ENCODE measurements at places on chromosomes 2 and 18.

DNA sequence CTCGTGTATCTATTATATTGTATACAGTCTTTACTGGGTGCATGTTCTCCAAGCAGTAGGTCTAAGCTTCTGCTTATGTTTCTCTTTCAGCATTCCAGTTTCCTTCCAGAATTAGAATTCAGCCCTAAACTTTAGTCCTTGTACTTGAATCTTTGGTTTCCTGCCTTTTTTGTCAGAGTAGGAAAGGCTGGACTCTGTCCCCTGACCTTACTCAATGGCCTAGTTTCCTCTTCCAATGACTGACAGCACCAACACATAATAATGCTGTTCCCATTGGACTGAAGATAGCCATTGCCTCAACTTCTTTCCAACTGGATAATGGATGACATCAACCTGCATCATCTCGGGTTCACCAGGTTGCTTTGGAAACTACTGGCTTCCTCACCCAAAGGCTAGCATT lies 217.0 kb downstream of the FIGN start:
- DNase-seq, result no peak

DNA sequence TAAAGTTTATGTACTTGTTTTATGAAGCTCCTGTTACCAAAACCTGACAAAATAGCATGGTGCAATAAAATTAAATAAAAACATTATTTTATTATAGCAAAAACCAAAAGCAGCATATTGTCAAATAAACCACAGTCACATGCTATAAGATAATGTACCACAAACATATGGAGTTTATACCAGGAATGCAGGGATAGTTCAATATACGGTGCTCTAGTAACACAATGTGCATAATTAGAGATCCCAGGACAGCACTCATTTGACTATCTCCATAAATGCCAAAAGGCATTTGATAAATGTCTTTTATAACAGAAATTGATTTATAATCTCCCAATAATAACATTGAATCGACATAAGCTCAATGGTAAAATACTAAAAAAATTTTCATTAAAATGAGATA lies 402.0 kb downstream of the RND3 start:
- DNase-seq, result no peak

DNA sequence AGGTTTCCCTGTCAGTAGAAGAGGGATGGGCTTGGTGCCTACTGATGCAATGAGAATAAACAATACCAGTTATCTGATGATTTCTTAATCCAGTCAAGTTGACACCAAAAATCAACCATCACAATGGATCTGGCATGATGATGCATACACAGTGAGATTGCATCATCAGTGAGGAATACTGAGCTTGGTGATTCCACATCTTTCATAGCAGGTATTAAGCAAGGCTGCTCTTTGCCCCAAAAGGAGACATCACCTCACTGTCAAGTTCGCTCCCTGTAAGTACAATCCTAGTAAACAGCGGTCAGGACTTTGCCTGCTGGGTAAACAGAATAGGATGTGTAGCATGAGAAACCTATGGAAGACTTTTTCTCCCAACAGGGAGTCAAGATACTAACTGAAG lies 282.7 kb upstream of the CDH2 start:
- no peak for DNase-seq

DNA sequence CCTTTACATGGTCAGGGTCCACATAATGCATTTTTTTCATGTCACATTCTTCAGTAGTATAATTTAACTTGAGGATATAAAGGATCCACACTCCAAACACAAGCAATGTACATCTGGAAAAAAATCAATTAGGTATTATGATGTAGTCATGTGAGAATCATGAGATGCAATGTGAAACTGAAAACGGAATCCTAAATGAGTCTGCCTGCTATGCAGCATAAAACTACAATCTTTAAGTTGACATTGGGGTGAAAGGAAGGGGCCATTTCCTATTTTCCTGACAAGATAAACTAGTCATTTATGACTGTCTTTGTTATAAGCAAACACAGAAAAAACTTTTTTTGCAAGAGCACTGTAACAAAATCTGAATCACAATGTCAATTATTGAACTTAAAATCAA lies 27.6 kb downstream of the ST3GAL5 start:
- DNase-seq, result no peak

- no peak for DNase-seq
These were observed 46.1 kb upstream of the STPG4 start for GRCh38 chr2:47201224-47201623.

DNA sequence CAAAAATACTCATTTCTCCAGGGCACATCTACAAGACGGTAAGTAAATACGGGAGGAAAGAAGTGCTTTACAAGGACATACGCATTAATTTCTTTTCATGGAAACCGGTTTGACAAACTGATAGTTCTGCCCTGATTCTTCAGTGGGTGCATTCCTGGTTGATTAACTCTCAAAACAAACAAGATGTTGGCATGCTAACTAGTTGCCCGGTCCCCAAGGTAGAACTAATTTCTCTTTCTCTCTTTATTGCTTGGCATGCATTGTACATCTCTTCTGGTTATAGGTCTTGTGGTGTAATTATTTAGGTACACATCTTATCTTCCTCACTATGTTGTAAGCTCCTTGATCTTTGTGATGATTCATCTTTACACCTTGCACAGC lies 46.9 kb upstream of the SPATS2L start:
- no peak for DNase-seq

- DNase-seq, result no peak
These were observed 441.8 kb downstream of the SETBP1 start for GRCh38 chr18:45122506-45122905.

DNA sequence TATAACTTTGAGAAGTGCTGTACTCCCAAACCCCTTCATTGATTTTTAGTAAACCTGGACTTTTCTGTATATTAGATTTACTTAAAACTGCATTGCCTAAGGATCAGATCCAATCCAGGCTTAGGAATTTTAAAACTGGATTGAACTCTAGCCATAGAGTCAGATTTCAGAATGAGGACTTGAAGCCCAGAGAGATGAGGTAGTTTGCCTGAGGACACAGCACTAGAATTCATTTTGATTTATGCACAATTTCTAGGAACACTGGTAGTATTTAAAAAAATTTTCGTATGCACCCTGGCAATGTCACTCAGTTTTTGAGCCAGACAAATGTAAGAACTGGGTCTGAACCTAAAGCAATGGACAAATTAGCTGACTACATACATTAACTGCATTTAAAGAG lies 144.9 kb downstream of the KCTD1 start:
- DNase-seq, result no peak

- DNase-seq, result no peak
These were observed 7.7 kb downstream of the HJURP start for GRCh38 chr2:233846387-233847247.

- no peak for DNase-seq
These were observed 365.4 kb downstream of the ADCYAP1 start for GRCh38 chr18:1270081-1270480.

DNA sequence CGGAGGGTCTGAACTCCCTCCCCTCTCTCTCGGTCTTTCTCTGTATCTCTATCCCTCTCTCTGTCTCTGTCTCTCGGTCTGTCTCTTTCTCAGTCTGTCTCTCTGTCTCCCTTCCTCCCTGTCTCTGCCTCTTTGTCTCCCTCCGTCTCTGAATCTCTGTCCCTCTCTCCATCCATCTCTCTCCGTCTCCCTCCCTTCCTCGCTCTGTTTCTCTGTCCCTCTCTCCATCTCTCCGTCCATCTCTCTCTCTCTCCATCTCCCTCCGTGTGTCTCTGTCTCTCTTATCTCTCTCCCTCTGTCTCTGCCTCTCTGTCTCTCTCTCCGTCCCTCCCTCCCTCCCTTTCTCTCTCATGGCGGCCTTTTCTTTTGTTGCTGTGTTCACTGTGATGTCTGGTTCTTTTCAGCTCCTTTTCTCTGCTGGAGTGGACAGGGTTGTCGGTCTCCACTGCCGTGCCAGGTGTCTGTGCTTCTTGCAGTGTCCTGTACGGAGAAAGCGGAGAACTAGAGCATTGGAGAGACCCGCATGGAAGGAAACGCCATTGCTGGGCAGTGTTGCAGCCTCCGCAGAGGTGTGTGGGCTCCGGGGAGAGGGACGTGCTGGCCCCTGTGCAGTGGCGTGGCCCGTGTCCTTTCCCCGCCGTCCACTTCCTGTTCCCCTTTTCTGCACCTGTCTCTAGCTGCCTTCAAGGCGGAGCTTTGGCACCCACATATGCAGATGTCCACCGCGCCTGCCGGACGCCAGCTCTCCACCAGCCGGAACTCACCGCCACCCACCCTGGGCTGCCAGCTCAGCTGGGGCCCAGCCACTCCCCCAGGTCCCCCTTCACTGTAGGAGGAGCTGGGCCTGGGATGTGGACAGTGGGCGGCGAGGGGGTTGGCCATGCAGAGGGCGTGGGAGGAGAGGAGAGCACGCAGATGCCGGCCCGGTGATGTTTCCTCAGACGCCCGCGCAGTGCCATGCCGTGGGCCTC lies 113.1 kb downstream of the NFATC1 start:
- no peak for DNase-seq

- DNase-seq, result no peak
These were observed 65.1 kb upstream of the RPRM start for GRCh38 chr2:153543635-153544071.

DNA sequence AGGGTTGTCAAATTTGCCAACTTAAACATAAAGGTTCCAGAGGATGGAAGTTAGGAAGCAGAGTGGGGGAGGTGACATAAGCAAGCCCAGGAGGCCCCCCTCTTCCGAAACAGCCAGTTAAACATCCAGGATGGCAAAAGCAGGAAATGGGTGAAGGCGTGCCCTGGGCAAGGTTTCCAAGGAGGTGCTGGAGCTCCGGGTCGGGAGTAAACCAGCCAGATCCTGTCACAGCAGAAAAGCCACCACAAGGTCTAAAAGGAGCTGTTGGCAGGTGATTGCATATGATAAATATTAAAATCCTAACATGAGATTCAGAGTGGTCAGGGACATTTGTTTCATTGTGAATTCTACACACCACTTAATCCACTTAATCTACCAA lies 572.2 kb upstream of the SALL3 start:
- no peak for DNase-seq

- DNase-seq, result no peak
These were observed 23.7 kb upstream of the TMX3 start for GRCh38 chr18:68738564-68738963.

DNA sequence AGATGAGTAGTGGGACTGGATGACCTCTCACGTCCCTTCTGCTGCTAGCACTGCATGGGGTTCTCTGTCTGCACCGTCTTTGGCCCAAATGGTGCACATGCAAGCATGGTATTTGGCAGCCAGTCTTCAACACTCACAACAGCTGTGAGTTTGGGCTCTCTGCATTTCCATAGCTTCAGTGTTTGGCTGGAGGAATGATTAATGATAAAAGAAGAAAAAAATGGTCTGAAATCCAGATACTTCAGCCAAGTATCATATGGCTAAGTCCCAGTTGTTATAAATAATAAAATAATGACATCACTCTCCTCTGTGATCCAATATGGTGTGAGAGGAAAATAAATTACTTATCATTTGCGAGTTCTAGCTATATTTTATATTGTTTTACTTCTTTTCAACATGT lies 173.3 kb downstream of the DCDC2C start:
- DNase-seq, result no peak
